ENCODE measurements at places on chromosomes 3 and 15.

- no peak for DNase-seq
Measured at GRCh38 chr15:71252044-71252739, 136.9 kb downstream of the THSD4 start.

GRCh38 chr3:184003187-184003967 is 14.3 kb downstream of the ABCC5 start:
- no peak for DNase-seq

DNA sequence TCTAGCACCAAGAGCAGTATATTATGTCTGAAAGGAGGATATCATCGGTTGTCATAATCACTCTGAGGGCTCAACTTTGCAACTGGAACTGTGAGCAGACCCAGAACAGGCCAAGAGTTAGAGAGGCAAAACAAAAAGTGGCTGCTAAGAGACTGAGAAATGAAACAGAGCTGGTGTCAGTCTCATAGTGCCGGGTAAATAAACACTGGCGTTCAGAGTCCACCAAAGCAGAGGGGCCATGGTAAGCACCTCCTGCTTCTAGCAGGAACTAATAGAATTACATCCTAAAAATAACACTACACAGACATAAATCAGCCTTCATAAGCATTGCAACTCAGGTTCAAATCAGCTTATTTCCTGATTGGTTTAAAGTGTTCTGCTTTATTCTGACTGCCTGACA is 10.3 kb upstream of the IL12A start:
- DNase-seq, result no peak

DNA sequence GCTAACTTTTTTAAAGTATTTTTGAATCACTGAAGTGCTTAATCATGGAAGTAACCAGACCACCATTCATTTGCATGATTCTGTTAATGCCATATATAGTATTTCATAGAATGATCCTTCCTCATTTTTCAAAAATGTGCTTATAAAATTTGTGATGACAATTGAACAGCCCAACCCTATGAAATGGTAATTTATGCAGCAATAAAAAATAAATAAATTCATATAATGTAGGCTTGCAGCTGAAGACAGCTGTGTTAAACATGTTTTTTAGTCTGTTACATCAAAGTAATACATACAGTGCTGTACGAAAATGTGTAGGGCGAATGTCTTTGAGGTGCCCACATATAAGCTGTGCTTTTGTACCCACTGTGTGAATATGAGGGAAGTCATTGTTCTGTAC is 131.7 kb downstream of the FILIP1L start:
- DNase-seq, result no peak

- DNase-seq, result no peak
Measured at GRCh38 chr15:56806148-56806536, 72.8 kb upstream of the ZNF280D start.

DNA sequence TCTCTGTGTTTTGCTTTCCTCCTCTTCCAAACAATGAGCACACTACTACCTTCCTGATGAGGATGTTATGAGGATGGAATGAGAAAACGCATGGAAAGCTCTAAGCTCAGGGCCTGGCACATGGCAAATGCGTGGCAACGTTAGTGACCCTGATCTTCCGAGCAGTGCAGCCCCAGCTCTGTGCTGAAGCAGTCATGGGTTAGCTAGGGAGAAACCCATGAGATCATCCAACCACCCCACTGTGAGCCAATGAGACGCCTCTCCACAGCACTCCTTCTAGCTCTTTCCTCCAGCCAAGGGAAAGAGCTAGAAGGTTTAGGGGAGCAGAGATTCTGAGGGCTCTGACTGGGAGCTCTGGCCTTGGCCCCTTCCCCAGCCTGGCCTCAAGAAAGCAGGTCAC is 4.5 kb downstream of the CPN2 start:
- no peak for DNase-seq

- no peak for DNase-seq
Measured at GRCh38 chr3:128432971-128433836, 33.5 kb downstream of the DNAJB8 start.

- DNase-seq, result no peak
Measured at GRCh38 chr3:69413551-69414207, 27.8 kb upstream of the FRMD4B start.

DNA sequence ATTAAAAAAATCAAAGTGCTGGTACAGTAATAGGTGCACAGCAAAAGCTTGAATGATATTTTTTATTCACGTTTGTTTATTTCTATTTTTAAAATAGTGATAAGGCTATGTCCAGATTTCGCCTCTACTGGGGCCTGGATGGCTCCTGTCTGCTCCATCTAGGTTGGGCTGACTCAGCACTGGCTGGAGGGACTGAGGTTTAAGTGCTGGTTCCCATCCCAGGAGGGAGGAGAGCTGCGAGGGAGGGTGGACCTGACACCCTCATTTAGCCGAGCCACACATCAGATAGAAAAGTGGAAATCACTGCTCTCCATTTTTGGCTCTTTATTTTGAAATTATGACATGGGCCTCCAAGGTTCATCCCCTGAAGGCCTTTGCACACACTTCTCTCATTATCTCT is 95.4 kb upstream of the AGBL1 start:
- DNase-seq, result no peak

DNA sequence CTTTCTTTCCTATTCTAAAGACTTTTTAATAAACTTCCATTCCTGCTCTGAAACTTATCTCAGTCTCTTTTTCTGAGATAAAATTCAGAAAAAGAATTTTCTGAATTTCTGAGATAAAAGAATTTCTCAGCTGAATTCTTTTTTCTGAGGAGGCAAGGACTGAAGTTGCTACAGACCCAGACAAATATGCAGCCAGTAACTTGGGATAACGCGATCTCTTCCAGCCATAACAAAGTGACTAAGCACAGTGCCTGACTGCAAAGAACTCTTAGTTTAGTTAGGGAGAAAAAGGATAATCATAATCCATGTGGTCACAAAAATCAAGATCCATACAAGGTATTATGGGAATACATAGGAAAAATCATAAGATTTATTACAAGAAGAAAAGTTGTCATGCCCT is 222.0 kb upstream of the GAP43 start:
- no peak for DNase-seq

DNA sequence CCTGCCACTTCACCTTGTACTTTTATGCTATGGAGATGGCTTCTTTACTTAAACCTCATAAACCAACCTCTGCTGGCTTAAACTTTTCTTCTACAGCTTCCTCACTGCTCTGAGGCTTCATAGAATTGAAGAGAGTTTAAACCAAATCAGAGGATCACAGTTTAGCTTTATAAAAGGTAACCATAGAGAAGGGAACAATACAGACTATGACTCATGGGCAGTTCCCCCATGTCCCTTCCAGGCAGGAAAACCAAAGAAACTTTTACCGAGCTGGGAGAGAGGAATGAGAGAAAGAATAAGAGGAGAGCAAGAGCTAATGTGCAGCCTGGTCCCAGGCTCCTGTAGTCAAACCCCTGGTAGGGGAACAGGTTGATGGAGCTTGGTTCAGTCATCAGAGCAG is 53.9 kb upstream of the NEDD4 start:
- no peak for DNase-seq

- no peak for DNase-seq
Measured at GRCh38 chr15:101613130-101614000, 38.8 kb downstream of the TM2D3 start.

- DNase-seq, result no peak
Measured at GRCh38 chr3:17357035-17357710, 385.3 kb downstream of the TBC1D5 start.

DNA sequence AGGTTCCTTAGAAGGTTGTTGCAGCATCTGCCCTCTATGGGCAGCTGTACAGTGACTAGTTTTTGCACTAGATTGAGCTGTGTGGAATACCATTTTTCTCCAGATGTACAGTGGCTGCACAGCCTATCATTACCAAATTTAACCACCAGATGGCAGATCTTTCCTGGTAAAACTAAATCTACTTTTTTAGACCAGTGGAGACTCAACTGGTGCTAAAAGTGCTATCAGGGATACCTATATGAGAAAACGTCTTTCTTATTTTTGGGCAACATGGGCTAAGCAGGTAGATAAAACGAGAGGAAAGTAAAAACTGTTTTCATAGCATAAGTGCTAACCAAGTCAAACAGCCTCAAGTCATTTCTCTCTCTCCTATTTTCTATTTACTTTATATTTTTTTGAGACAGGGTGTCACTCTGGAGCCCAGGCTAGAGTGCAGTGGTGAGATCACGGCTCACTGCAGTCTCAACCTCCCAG is 21.2 kb downstream of the IGSF10 start:
- peak; percentile 79 for DNase-seq

DNA sequence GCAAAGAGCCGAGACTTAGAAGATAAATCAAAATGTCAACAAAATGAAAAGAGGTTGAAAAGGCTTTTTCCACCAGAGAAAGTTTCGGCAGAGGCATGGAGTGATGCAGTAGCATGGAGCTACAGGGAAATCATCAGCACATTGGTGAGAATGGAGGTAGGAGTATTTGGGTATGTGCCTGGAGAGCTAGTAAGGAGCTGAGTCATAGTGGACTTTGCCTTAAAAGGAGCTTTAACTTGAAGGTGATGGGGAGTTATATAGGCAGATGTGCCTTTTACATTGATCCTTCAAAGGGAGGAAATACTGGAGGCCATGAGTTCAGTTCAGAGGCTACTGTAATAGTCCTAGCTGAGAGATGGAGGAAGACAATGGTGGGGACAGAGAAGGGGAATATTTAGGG is 44.3 kb downstream of the IL5RA start:
- DNase-seq, result no peak

- no peak for DNase-seq
Measured at GRCh38 chr3:136750209-136750896, 1.8 kb downstream of the STAG1 start.

DNA sequence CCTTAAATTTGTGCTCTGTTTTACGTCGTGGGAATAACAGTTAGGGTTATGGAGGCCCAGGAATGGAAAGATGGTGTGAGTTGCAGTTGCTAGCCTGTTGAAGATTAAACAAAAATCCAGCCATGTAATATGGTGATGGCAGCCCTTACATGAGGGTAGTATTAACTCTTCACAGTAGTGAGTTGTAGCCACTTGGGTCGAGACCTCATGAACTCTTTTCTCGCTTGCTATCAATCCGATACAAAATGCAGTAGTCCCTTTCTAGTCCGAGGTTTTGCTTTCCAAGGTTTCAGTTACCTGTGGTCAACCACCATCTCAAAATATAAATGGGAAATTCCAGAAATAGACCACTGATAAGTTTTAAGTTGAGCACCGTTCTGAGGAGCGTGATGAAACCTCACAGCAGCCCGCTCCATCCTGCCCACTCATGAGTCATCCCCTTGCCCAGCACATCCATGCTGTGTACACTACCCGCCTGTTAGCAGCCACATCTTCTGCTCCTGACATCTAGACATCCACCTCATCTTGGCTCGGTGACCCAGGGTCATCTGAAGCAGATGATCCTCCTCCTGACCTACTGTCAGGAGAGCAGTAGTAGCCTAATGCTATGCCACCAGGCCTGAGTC is 177.9 kb downstream of the CDIN1 start:
- no peak for DNase-seq

- no peak for DNase-seq
Measured at GRCh38 chr15:70741107-70741531, 22.2 kb downstream of the UACA start.

DNA sequence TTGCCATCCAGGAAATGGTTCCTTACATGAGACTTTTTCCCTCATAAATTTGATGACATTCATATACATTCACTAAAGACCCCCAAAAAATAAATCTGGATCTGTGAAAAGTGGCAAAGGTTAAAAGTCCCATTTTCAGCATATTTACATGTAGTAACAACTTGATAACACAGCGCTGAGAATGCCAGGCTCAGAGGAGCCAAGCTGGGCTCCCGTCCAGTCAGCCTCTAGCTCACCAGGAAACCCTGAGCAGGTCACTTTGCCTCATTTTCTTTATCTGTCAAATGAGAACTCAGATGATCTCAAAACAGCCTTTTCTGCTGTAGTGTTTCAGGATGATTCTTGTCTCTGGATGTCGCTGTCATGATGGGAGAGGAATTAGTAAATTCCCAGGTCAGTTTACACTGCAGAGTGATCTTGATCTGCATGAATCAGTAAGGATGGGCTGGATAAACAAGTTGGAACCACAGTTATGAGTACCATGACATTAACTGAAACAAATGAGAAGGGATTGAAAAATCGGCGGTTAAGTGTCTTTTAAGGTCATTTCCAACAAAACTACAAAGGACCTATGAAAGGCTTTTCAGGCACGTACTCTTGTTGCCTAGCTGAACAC is 82.8 kb downstream of the PPARG start:
- DNase-seq, result peak; percentile 41

GRCh38 chr15:97680606-97681220 is 279.8 kb upstream of the ARRDC4 start:
- DNase-seq, result no peak

- DNase-seq, result no peak
Measured at GRCh38 chr3:70811880-70812279, 499.4 kb upstream of the MDFIC2 start.

GRCh38 chr3:148101061-148101460 is 596.6 kb upstream of the AGTR1 start:
- DNase-seq, result no peak

GRCh38 chr15:41809526-41810220 is 18.2 kb upstream of the JMJD7 start:
- DNase-seq, result no peak

DNA sequence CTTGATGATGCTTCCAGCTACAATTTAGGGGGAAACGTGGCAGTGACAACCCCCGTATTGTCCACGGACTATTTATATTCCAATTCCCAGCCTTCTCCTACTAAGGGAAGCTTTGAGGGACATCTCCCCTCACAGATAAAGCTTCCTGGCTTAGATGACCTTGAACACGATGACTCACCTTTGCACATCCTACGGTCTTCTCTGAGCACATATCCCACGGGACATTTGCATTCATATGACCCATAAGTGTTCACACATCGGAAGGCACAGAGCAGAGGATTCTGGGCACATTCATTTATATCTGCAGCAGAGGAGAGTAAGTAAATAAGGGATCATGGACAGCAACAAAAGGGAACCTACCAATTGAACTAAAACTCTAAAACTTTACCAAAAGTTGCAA is 101.5 kb downstream of the DUT start:
- DNase-seq, result no peak

- DNase-seq, result no peak
Measured at GRCh38 chr3:194271460-194272035, 79.6 kb downstream of the CPN2 start.

- no peak for DNase-seq
Measured at GRCh38 chr3:71063773-71064290, 519.7 kb downstream of the FOXP1 start.

Measured in HFF-Myc (cell line).